ENCODE measurements at places on chromosomes 5 and 9.

- DNase-seq, result no peak
Observed at GRCh38 chr5:168669668-168670378, 90.7 kb upstream of the PANK3 start.

DNA sequence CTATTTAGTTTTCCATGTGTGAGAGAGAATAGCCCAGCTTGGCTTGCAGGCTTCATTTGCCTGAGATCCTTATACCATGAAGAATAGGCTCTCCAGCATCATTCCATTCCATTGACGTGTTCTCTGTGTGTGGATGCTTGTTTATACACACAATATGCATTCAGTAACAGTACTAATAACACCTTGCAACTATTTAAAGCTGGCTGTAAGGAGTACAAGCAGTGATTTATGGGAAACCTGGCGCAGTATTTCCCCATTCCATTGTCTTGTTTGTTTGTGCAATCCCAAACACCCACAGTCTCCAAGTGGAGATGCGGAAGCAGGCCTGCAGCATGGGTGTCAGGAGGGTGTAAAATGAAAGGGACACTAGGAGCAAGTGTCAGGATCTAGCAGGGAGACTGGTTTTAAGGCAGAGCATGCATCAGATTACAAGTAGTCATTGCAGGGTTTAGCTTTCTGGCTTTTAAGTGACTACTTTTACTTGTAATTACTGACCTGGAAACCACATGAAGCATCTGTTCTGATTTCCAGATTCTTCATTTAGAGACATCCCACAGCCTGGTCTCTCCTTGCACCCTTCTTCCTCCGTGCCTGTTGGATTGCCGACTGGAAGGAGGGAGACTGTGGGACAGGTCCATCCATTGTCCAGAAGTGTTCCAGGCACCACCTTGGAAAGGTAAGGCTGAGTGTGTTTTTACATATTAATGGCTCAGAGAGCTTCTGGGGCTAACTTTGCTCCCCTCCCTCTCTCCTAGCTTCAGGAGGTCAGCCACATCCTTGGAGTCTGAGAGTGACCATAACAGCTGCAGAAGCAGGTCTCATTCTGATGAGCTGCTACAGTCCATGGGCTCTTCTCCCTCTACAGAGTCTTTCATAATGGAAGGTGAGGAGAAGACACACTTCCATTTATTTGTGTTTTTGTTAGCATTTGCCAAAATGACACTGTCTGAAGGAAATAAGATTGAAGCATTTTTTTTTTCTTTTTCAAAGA lies 241.6 kb downstream of the ARHGEF28 start:
- DNase-seq, result no peak

DNA sequence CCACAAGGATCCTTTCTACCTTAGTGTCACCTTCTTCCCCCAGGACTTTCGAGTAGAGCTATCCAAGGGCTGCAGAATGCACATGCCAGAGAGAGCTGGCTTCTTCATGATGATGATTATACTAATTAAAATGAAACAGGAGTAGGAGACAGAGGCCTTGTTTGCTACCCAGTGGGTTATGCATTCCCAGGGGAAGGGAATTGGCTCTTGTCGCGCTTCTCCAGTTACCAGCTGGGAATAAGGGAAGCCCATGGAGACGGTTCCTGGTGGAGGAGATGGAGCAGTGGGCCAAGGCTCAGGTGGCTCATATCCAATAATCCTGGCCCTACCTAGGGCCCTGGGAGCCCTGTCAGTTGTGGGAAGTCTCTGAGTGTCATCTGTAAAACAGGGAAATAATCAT lies 65.1 kb downstream of the WWC1 start:
- DNase-seq, result no peak

GRCh38 chr5:172777881-172778814 lies 7.2 kb upstream of the DUSP1 start:
- peak; percentile 63 for DNase-seq

GRCh38 chr9:97773091-97773490 lies 76.0 kb upstream of the XPA start:
- no peak for DNase-seq

DNA sequence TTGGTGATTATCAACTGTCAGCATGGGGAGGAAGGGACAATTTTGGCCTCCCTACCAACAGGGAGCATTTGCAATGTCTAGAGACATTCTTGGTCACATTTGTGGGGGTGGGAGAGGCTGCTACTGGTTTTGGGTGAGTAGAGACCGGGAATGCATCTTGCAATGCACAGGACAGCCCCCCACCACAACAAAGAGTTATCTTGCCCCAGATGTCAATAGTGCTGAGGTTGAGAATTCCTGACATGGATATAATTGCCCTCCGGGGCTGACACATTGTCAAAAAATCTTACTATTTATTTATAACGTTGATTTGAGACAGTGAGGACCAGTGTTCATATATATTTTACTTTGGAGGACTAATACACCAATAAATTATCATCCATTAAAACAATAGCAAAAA lies 316.1 kb downstream of the PSAT1 start:
- no peak for DNase-seq

DNA sequence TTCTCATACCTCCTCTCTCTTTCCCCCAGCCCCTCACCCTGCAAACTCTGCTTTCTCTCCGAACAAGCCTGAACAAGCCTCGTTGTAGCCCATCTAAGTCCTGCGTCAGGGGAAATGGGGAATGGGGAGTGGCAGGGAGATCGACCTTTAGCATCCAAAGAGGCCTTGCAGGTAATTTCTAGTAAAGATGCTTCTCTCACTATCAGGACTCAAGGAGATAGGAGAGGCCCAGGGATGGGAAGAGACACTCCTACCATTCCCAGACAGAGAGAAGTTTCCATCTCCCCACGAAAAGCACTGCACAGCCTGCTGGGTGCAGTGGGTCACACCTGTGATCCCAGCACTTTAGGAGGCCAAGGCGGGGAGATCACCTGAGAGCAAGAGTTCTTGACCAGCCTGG lies 44.4 kb upstream of the CTNNA1 start:
- DNase-seq, result no peak
